Epithelial cell of prostate (primary cell): ENCODE measurements at places on chromosomes 12 and 14.

- no peak for DNase-seq
These were observed 103.6 kb downstream of the DAAM1 start for GRCh38 chr14:59292028-59292427.

- DNase-seq, result no peak
These were observed 15.5 kb downstream of the GPR68 start for GRCh38 chr14:91229005-91229382.

- DNase-seq, result no peak
These were observed 463.4 kb upstream of the TMEM132C start for GRCh38 chr12:127803545-127803944.

DNA sequence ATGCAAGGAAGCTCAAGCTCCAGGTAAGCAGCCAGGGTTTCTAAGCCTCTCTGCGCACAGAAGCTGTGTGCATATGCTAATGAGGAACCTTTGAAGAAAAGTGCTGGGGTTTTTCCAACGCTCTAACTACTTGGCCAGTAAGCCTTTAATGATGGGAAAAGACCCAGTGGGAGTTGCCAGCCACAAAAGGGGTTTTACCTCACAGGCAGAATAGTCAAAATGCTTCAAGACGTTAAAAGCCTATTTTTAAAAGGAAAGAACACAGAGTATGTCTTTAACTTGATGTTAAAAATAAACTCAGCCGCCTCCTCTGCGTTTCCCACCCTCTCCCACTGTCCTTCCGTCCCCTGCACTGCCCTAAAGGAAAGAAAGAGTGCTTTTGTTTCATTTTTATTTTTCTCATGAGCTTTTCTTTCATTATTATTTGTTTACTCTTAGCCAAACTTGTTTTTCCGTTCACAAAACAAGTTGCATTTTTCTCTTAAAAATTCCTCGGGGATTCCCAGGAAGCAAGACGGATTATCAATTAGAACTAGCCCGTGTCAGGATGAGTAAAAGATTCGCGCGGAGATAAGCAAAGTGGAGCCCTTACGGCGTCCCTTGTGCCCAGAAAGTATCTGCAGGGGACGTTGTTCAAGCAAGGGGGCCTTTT, 209.8 kb upstream of the NUDT4 start:
- DNase-seq, result no peak

DNA sequence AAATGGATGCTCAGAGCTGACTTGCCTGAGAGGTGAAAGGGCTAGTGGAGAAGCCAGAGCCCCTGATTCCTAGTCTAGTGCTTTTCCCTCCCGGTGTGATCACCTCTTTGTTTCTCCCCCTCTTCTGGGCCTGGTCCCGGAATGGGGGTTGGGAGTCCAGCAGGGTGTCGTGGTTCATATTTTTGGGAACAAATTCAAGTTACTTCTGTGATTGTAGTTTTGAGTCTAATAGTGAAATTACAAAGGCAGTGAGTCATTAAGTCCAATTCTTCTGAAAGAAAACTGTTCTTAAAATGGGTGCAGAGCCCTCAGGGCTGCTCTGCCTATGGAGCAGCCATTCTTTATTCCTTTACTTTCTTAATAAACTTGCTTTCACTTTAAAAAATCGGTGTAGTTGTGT, 7.6 kb downstream of the SUSD6 start:
- no peak for DNase-seq

DNA sequence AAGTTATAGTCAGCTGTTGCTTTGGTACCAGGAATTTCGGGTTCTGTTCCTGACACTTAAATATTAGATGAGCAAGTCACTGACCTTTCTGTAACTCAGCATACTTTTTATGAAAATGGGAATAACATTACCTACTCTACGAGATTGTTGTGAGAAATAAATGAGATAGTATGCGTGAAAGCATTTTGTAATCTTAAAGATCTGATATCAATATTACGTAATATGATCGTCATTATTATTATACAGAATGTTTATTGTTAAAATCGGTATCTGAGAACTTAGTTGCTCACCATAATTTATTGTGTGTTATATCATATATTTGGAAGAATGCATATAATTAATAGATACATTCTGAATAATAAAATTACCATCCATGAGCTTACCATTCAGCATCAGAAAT, 6.1 kb upstream of the NECAP1 start:
- DNase-seq, result no peak

GRCh38 chr14:77194706-77195105, 13.1 kb downstream of the TMEM63C start:
- no peak for DNase-seq

- DNase-seq, result no peak
These were observed 99.2 kb downstream of the EML1 start for GRCh38 chr14:99892406-99892805.

GRCh38 chr14:69321601-69322330, 61.8 kb downstream of the GALNT16 start:
- no peak for DNase-seq

DNA sequence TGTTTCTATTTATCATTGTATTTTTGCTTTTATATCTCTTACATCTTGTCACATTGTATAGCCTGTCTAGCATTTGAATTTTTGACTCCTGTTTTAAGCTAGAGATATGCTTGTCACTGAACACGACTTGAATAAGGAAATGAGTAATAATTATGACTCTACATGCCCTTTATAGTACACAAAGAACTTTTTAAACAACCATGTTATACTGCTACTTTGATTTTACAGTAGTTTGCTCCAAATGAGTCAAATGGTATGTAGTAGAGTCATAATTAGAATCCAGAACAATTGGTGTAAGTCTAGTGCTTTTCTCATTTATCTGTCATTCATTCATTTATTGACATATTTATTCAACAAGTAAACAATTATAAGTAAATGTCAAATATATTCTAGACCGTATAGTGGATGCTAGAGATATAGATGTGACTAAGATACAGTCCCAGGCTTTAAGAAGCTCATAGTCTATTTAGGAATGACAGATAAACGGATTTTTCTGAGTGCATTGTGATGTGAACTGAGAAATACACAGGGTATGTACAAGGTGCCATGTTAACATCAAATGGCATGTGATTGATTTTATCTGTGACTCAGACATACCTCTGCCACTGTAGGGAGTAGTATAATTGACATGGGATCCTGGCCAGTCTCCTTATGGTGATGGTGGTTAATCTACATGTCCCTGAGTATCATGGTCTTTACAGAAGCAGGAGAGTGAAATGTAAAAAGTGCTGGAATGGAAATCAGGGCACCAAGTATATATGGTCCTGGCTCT, 799.7 kb downstream of the DIO2 start:
- no peak for DNase-seq

DNA sequence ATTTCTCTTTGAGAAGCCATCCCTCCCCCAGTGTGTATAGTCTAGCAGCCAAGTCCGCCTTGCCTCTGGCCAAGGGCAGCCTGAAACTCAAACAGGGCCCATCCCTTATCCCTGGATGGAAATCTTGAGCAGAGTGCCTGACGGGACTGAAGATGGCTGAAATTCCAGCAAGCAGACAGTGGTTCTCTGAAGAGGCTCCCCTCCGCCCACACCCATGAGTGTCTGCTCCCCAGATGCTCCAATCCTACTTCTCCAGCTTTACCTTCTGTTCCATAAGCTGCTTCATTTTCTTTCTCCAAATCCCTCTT, 396.2 kb downstream of the NUAK1 start:
- no peak for DNase-seq

DNA sequence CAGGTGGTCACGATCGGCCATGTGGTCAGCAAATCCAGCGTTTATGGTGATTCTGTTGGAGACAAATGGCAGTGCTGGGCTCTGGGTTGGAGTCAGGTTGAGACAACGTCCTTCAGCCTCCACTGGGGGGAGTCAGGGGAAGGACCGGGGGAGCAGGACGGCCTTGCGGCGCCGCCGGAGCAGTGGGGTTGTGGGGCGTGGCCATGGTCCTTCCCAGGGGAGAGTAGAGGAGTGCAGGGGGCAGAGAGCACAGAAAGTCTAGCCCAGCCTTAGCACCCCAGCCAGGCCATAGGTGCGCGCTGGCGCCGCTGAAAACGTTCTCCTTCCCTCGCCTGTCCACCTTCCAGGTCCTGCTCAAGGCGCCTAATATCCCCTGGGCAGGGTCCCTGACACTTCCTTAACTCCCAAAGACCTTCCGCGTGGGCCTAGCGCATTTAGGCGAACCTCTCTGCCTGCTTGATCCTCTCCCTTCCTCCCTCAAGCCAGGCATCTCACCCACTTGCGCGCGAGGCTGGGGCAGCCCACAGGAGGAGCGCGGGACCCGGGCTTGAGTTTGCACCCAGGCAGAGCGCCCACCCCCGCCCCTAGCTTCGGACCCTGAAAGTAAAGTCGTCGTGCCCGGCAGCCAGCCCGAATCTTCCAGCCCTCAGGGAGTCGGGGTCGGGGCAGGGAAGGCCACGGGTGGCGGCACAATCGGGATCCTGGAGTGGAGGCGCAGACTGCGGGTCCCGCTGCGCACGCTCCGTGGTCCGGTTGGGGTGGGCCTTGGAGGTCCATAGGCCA, 3.1 kb upstream of the KIF26A start:
- DNase-seq, result no peak

GRCh38 chr12:108311605-108312004, 27.5 kb downstream of the CMKLR1 start:
- DNase-seq, result no peak

DNA sequence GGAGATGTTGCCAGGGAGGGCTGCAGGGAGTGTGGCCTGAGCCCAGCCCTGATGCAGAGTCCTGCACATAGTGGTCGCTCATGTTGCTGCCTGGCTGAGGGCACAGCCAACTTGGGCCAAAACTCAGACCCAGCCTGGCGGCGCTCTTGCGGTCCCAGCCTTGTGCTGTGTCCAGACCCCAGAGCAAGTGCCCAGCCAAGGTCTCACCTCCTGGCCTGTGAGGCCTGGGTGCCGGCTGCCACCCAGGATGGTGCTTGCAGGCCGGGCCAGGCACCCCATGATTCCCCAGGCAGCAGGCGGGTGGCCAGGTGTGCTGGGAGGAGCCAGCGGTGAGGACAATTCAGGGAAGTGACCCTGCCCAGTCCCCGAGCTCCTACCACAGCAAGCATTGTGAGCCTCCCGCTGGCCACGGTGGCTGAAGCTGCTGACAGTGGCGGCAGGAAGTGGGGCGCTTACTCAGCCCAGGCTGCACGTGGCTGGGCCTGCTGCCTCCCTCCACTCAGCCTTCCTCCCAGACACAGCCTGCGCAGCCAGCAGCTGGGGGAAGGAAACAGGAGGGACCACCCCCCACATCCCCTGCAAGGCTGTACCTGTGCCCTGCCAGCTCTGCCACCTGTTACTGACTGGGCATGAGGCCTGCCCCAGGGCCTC, 17.7 kb upstream of the PGF start:
- DNase-seq, result no peak

GRCh38 chr12:25155022-25155576, 39.9 kb downstream of the DNAI7 start:
- no peak for DNase-seq

DNA sequence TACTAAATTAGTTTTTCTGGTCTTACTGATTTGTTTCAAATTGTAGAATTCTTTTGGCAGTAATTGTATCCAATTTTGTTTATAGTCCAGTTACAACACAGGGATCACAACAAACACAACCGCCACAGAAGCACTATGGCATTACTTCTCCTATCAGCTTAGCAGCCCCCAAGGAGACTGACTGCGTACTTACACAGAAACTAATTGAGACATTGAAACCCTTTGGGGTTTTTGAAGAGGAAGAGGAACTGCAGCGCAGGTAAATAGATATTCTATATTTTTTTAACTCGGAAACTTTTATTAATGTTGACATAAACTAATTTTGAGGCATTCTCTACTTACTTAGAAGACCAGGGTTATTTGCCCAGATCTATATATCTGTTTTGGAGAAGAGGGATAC, 17.8 kb downstream of the PAPOLA start:
- no peak for DNase-seq

DNA sequence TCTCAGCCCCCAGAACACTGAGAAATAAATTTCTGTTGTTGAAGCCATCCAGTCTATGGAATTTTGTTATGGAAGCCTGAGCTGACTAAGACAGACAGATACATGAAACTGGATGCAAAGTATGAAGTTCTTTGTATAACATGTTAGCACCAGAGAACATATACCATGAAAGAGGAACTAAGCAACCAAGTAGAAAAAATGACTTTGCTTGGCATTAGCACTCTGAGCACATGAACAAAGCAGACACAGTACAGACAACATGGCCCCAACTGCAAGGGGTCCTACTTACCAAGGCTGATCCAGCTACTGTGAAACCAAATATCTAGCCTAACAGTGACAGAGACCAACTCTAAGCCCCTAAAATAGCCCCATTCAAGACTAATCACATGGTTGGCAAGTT, 13.8 kb downstream of the EXOC5 start:
- DNase-seq, result no peak

GRCh38 chr12:56034586-56035332, 7.0 kb upstream of the RPS26 start:
- no peak for DNase-seq

DNA sequence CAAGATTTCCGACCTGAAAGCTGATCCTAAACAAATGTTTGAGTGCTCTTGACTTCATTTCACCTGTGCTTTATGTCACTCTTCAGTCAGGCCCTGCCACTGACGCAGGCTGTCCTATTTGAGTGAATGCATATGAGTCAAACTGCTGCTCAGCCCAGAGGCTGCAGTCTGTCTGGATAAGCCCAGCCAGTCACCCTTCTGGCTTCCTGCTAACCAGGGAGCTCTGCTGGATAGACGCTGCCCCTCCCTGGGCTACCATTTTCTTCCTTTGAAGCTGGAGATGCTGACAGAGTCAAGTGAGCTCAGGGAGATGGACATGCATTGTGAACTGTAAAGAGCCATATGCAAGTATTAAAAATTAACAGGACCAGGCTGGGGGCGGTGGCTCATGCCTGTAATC, 5.1 kb upstream of the TUNAR start:
- DNase-seq, result no peak
